ENCODE measurements at places on chromosomes 4 and X.

- DNase-seq, result peak; percentile 64
Measured at GRCh38 chr4:128427832-128428366, 140.3 kb upstream of the PGRMC2 start.

GRCh38 chr4:16116493-16116990 is 32.7 kb upstream of the PROM1 start:
- DNase-seq, result no peak

GRCh38 chr4:123299212-123299691 is 97.3 kb upstream of the SPRY1 start:
- peak; percentile 65 for DNase-seq

GRCh38 chr4:181659202-181659601 is 584.0 kb upstream of the TENM3 start:
- DNase-seq, result peak; percentile 15

DNA sequence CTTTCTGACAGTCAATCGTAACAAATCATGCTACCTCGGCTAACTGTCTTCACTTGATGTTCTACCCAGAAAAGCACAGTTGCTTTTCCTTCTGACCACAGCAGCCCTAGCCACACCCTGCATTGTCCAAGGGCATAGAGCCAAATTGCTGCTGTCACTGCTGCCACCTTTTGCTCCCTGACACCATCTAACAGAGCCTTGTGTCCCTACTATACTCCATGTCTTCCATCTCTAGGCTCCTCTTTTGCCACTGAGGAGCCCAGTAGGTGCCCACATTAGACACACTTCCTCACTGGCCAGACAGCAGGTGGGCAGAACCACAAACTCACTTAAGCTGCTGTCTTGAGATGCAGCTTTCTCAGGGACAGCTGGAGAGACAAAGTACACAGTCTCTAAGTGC is 91.4 kb downstream of the ANXA3 start:
- DNase-seq, result no peak

GRCh38 chrX:12901486-12901885 is 4.9 kb upstream of the TLR8 start:
- peak; percentile 56 for DNase-seq

DNA sequence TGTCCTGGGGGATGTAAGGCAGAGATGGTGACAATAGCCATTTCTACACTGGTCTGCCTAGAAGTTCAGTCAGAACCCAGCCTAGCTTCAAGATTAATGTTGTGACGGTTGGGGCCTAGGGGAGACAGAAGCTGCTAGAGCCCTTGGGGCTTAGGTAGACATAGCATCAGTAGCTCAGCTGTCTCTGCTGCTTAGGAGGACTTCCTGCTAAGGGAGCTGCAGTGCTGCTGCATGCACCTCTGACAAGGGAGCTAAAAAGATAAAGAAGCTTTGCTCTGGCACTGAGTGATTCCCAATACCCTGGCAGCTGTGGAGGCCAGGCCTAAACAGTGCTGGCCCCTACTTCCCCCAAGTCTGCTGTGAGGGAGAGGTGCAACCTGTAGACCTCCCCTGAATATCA is 116.0 kb downstream of the CT47B1 start:
- DNase-seq, result no peak

DNA sequence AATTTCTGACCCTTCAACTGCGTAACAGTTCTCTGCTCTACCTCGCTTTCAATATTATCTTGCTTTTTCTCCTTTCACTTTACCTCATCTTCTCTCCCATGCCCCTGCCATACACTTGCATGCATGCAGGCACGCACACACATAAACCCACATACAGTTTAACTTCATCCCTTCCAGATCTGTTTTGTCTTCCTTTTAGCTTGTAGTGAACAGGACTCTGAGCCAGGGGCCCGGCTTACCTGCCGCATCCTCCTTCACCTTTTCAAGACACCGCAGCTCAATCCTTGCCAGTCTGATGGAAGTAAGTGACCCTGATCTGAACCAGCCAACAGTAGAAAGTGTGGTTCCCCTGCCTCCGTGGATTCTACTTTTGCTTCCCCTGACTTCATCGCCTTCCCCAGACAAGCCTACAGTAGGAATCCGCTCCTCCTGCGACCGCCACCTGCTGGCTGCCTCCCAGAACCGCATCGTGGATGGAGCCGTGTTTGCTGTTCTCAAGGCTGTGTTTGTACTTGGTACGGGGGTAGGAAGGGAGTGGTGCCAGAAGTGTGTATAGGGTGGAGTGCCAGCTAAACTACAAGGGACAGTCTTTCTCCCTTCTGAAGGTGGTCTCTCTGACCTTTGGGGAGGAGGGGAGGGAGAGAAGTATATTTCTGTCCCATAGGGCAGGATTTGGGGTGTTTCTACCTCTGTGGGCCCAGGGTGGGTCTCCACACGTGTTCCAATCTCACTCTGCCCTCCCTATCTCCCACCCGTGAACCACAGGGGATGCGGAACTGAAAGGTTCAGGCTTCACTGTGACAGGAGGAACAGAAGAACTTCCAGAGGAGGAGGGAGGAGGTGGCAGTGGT is 10.7 kb downstream of the MED12 start:
- peak; percentile 66 for DNase-seq

DNA sequence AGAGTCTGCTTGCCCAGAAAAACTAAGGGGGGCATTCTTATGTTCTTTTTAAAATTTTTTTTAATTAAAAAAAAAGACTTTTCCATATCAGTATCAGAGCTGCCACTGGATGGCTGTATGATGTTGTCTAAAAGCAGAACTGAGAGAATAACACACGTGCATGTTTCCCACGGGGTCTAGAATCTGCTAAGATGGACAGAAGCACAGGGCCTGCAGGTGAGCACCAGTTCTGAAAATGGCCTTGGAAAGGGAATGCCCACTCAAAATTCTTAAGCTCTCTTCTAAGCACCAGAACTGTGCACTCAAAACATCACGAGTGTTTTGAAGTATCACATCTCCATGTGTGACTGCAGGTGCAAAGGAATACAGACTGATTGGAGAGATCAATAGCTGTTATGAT is 61.1 kb downstream of the ARAP2 start:
- no peak for DNase-seq

DNA sequence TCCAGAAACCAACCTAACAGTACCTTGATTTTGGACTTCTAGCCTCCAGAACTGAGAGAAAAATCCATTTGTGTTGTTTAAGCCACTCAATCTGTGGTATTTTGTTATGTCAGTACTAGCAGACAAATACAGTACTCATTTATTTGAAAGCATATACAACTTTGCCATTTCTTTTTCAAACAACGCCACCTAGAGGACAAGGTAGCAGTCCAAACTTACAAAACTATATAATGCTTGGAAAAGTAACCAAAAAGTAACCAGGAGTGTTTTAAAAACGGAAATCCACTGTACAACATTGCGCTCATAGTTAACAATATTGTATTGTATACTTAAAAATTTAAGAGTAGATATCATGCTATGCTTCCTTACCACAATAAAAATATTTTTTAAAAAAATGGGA is 37.0 kb upstream of the FGF13 start:
- peak; percentile 55 for DNase-seq

- no peak for DNase-seq
Measured at GRCh38 chr4:88582493-88582892, 9.8 kb upstream of the HERC3 start.

DNA sequence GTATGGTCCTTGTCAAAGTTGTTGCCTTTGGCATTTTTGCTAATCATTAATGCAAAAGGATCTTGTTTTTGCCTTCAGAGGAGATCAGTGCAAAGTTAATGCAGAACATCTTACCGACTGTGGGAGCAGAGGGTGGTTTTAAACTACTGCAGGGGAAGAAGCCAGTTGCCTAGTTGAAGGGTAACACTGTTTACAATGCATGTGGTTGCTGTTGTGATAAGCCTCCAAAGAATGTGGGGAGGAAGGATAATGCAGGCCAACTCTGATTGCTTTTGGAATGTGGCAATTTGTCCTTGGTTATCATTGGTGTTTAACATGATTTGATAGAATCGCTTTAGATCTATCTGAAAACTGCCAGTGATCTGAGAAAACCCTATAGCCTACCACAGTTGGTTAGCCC is 204.3 kb upstream of the TLL1 start:
- peak; percentile 46 for DNase-seq

DNA sequence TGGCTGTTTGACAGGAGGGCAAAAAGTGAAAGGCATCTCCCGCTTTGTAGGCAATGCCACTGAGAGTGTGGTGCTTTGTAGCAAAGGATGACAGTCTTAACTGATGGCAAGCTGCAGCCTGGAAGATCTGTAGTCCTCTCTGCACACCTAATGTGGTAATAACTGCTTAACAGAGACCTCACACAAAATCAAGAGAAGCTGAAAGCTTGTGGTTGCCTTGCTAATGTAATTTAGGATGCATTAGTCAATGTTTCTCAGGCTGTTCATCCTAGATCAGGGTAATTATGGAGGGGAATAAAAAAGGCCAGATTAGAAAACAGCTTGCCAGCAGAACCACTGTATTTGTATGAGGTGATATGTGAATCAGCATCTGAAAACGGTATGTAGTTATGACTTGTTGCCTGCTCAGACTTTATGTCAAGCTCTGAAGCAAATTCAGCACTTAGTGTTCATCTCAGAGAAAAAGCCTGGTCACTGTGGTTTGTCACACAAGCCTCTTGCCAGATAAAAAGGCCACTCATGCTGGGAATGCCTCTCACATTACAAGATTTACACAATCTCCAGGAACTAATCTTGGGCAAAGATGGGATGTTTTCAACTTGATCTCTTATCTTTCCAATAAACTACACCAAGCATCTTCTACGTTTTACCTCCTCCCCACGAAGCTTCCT is 130.8 kb downstream of the ENOX2 start:
- DNase-seq, result peak; percentile 11

DNA sequence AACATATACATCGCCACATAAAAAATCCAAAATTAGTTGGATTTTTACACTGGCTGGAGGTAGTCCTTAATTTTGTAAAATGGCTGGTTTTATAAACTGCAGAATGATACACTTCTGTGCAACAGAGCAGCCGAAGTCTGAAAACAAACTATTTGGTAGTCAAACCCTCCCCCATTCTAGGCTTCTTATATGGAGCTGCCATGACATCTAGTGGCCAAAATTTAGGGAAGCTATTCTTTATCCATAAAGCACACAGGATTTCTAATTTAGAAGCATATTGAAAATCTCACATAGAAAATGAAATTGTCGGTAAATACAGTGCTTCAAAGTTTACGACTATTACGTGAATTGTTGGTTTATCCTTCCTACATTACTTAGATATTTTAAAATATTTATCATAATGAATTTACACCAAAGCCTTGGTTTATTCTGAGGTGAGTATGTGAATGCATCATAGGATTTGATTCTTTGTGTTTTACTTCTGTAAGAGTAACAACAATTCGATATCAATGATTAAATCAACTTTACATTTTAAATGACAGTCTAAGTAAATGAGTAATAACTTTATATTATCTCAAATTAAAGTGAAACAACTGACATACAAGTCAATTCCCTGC is 113.4 kb upstream of the FAM241A start:
- peak; percentile 76 for DNase-seq

GRCh38 chr4:94302191-94302590 is 40.4 kb downstream of the HPGDS start:
- peak; percentile 5 for DNase-seq

DNA sequence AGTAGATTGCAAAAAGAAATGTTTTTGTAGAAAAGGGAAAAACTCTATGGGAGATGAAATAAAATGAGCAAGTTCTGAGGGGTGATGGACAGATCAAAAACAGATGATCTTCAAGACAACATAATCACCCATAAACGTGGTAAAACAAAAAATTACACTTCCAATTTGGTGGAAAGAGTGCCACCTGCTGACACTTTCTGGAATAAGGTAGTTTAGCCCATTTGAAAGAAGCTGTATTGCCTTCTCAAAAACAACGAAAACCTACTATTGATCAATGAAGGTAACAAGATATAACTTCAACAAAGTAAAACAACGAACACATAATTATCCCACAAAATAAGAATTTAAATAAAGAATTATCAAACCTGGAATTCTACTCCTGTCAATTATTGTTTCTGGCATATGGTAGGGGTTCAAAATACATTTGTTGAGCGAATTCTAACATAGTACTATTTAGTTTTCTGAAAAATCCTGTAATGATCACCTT is 2.5 kb downstream of the COQ2 start:
- DNase-seq, result peak; percentile 67

GRCh38 chr4:82293304-82293703 is 80.5 kb downstream of the HNRNPD start:
- DNase-seq, result no peak

- no peak for DNase-seq
Measured at GRCh38 chrX:22147214-22147613, 115.1 kb downstream of the PHEX start.

Data from A673 (cell line).